ENCODE measurements at places on chromosomes 16 and 17.

DNA sequence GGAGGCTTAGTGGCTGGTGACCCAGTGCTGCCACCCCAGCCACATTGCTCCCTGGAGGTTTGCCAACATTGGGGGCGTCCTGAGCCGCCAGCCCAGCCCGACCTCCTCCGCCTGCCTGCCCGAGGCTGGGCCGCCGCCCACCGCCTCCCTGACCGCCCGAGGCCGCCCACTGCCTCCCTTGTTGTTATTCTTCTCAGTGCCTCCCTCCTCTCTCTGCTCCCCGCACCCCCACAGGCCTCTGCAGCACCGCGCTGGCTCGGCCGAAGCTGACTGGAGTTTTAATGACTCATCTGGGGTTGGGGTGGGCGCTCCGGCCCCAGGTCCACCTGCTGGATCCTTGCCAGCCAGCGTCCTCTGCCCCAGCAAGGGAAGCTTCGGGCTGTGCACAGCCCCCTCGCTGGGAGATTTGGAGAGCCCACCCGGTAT, 102.5 kb downstream of the RBFOX3 start:
- no peak for DNase-seq

DNA sequence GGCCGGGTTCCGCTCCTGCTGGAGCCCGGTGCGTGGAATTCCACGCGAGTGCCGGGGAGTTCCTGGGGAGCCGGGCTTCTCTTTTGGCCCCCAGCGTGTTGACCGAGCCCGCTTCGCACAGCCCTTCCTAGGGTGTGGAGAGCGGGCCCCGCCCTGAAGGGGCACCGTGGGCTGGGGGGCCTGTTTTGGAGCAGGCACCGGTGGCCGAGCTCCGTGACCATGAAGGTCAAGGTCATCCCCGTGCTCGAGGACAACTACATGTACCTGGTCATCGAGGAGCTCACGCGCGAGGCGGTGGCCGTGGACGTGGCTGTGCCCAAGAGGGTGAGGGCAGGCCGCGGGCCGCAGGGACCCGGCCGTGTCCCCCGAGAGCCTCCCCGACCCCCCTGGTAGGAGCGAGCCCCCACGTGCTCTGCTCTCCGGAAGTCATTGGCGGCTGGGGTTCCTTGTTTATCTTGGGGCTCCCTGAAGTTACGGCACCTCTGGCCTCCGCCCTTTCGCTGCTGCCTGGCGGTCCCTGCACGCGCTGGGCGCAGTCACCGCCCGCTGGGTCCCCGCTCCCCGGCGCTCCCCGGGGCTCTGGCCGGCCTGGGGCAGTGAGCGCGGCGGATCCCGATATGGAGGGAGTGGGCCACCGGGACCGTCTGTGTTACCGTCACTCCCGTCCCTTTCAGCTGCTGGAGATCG, 528 bp downstream of the HAGHL start:
- DNase-seq, result no peak

GRCh38 chr16:2815299-2815771, 1.7 kb upstream of the PRSS21 start:
- no peak for DNase-seq

DNA sequence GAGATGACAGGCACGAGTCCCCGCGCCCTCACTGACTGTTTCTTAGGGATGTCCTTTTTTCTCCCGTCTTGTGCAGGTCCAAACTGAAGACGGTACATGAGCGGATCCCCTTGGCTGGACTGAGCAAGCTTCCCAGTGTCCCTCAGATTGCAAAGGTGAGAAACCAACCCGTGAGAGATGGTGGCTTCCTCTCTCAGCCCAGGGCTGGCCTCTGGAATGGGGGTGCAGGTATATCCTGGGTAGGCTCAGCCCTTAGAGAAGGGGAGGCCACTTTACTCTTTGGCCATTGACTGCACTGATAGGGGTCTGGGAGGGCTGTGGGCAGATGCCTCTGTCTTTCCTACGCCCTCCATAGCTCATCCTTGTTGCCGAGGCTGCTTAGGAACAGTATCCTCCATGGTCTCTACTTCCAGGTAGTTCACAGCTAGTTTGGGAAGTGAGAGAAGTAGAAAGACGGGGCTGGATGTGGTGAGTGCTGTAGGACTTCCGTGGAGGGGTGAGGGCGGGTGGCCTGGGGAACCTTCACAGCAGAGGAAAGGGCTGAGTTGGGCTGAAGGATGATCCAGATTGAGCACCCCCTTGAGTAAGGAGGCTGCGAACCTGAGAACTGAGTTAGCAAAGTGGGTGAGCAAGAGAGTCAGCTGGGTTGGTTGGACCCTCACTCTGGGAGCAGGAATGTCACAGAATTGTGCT, 83.0 kb downstream of the OR1D5 start:
- no peak for DNase-seq

- DNase-seq, result no peak
Measured at GRCh38 chr17:80811181-80812105, 180.2 kb upstream of the CHMP6 start.

GRCh38 chr17:58200024-58200633, 7.6 kb downstream of the EPX start:
- no peak for DNase-seq

DNA sequence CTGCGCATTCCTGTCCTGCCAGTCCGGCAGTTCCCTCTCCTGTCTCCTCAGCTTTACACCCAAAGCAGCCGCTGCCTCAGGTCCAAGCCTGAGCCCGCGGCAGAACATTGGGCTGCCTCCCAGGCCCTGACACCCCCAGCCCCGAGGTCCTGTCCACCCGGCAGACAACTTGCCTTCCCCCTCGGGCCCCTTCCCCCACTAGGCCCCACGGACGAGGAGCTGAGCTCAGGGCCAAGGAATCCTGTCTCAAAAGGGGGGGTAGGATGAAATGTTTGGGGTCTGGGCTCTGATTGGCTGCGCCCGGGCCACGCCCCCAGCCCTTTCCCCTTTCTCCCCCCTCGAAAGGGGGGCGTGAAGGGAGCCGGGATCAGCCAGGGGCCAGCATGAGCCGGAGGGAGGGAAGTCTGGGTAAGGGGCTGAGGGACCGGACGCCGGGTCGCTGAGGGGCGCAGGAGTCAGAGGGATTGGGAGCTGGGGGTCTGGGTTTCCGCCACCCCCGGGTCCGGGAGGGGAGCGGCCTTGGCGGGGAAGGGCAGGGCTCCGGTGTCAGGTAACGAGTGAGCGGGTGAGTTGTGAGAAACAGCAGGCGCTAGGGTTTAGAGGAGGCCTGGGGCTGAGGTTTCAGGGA, at the start of gene CTF1:
Gene CTF1 (plus strand): TSS at position 354 of the 628 bp plus-strand sequence. CDS start 30 bp downstream, at position 384.
- no peak for DNase-seq

DNA sequence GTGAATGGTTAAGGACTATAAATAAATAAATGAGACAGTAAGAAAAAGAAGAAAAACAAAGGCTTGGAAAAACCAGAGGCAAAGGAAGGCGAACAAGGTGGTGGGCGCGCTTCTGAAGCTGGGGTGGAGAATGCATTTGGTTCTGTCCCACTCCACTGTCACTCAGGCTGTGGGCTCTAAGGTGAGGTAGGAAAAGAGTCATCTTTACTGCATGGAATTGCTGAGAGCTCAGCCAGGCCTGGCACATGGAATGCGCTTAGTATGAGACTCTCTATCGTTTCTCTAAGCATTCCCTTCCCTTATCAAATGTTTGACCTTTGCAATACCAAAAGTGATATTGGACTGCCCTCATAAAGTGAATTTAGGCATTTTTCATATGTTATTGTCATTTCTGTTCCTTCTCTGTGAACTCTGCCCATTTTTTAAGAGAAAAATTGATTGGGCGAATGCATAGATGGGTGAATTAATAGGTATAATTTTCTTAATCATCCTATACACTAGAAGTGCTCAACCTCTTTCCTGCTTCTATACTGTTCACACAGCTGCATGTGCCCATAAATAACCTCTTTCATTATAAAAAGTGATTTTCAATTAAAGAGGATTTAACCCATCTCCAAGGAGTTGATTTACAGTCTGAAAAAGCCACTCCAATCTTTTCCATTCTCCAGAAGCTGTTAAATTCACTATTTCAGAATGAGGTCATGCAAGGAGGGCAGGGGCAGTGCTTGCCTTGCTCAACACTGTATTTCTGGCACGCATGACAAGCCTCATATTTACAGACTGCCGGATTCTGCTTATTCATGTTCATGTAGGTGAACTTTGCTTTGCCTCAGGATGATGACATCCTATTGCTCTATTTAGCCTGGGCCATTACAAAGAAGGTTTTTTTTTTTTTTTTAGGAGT, 87.7 kb downstream of the MYH10 start:
- no peak for DNase-seq

DNA sequence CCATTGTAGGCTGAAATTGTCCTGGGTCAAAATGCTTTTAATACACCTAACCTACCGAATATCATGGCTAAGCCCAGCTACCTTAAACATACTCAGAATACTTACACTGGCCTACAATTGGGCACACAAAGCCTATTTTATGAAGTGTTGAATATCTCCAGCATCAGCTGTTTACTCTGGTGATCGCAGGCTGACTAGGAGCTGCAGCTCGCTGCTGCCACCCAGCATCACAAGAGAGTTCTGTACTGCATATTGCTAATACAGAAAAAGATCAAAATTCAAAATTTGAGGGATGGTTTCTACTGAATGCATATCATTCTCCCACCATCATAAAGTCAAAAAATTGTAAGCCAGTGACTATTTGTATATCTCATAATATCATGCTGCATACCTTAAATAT, 55.3 kb downstream of the ULK2 start:
- DNase-seq, result no peak

DNA sequence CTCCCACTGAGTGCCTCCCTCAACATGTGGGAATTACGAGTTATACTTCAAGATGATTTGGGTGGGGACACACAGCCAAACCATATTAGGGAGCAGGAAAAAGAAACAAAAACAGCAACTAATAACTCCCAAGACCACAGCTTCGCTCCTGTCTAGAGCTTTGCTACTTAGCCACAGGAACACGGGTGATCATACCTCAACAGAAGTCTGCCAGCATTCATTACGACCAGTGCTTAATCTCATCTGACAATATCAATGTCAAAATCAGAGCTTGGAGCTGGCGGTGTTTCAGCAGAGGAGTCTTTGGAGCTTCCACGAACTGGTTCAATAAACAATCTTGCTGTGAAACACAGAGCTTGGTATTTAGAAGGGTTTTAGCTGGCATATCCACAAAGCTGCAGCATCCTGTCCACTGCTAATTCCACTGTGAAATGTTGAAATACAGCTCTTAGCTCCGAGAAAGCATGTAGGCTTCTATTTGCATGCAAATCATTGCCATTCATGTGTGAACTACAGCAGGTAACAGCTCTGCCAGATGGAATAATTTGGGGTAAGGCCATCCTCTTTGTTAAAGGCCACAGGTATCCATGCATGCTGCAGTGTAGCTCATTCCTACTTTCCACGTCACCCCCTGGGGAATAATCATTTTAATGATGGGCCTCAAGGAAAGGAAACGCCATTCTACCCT, 128.4 kb upstream of the GOT2 start:
- no peak for DNase-seq

DNA sequence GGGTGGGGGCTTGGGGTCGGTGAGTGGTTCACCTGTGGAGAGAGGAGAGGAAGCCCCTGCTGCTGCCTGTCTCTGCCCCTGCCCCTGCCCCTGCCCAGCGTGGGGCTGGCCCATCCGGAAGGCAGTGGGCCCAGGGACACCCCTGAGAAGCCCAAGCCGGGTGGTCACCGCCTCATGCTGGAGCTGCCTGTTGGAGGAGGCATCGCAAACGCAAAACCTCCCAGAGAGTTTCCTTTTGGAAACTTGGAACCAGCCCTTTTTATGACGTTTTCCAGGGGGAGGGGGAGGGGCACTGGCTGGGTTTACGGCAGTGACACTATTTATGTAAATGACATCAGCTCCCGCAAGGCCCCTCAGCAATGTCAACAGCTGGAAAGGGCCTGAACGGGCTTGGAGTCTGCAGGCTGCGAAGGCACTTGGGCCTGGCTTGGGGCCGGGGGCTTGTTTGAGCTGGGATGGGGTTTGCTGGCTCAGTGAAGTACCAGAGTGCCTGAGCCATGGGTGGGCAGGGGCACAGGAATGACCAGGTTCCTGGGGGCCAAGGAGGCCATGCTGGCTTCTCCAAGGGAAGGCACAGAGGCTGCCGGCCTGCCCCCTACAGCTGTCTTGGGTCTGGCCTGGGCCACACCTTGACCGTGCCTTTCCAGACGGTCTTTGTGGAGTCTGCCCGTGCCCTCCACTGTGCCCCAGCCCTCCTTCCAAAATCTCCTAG, 219.5 kb downstream of the NTN1 start:
- peak; percentile 66 for DNase-seq

- peak; percentile 5 for DNase-seq
Measured at GRCh38 chr17:55388842-55389241, 32.8 kb downstream of the MMD start.

- no peak for DNase-seq
Measured at GRCh38 chr16:56936950-56937349, 5.0 kb downstream of the HERPUD1 start.

GRCh38 chr17:43406676-43407645, 8.2 kb downstream of the ARL4D start:
- DNase-seq, result peak; percentile 10

DNA sequence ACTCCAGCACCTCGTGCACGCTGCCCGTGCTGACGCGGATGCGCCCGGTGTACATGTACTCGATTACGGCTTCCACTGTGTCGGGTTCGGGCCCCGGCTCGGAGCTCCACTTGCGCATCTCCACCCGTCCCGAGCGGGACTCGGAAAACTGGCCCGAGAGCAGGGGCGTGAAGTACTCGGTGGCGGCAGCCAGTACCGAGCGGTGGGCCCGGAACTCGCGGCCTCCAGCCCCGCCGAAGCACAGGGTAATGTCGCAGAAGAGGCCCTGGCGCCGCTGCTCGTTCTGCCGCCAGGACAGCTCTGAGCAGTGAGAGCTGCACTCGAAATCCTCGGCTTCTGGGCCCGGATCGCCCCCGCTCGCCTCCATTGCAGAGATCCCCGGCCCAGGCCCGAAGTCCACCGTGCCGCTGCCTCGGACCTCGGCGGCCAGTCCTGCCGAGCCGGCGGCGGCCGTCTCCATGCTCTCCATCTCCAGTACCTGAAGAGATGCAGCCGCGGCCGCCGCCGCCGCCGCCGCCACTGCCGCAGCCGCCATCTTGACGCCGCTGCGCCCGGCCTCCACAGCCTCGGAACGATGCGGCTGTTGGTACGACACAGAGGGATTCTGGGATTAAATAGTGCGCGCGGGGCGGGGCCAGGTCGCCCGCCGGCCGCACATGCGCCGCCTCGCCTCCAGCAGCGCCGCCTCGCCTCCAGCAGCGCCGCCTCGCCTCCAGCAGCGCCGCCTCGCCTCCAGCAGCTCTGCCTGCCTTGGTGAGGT, at the start of gene KLHL11:
Gene KLHL11 (minus strand): TSS at position 588 of the 760 bp plus-strand sequence. CDS start 53 bp downstream, at position 535.
- DNase-seq, result peak; percentile 89

DNA sequence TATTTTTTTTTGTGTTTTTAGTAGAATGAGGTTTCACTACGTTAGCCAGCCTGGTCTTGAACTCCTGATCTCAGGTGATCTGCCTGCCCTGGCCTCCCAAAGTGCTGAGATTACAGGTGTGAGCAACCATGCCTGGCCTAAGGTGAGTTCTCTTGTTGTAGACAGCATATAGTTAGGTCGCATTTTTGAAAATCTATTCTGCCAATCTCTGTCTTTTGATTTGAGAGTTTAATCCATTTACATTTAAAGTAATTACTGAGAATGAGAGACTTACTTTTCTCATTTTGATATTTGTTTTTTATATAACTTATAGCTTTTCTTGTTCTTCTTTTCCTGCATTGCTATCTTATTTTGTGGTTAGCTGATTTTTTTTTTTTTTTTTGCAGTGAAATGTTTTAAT, 6.3 kb upstream of the PRKCB start:
- no peak for DNase-seq

GRCh38 chr17:56885312-56885657, 28.6 kb downstream of the TRIM25 start:
- DNase-seq, result no peak
